ENCODE measurements at places on chromosomes 3 and 15.

- no peak for DNase-seq
Observed at GRCh38 chr3:134597390-134597970, 53.3 kb downstream of the KY start.

- no peak for DNase-seq
Observed at GRCh38 chr15:25172691-25173090, 217.9 kb downstream of the SNRPN start.

DNA sequence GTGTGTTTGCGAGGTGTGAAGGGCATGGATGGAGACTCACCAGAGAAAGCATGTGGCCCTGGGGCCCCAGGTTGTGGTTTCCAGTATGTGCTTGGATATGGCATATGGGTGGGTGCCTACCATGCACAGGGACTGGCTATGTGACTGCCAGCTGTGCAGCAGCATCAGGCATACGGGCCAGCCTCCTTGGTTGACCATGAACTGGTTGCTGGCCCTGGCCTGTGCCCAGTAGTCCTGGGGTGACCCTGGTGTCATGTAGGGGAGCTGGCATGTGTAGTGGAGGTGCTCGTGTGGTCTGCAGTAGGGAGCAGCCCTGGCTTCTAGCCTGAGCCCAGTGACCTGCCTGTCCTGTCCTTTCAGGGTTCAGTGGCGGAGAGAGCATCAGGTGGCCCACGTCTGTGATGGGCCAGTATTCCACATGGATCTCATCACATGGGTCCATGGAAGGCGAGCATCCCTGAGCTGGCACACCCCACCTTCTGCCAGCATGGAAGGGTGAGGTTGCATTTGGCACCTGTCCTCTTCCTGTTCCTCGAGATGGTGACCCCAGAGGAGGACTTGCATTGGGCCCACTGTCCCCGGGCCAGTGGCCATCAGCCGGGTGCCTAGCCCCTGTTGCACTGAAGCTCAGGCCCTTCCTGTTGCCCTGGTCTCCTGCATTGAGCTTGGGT lies 228.9 kb downstream of the SNRPN start:
- DNase-seq, result no peak

- no peak for DNase-seq
Observed at GRCh38 chr15:69395991-69396390, 18.2 kb upstream of the KIF23 start.

- DNase-seq, result no peak
Observed at GRCh38 chr3:124886168-124887056, 753 bp downstream of the ITGB5 start.

DNA sequence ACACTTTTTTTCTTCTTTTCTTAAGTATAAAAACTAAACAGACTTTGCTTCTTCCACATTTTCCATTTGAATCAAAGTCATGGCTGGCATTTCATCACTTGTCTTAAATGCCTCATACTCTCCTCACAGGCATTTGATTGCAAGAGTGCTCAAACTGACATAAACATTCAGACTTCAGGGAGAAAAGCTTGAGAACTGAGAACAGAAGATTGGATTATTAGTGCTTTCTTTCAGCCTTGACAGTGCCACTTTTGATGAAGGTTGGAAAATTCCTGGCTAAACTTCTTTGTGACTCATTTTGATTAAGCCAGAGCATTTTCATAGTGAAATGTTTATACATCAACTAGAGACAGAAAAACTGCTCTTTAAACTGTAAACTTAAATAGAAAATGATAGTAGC lies 544.4 kb downstream of the DIPK2A start:
- DNase-seq, result no peak

- no peak for DNase-seq
Observed at GRCh38 chr15:62482785-62483429, 317.8 kb upstream of the C2CD4B start.

DNA sequence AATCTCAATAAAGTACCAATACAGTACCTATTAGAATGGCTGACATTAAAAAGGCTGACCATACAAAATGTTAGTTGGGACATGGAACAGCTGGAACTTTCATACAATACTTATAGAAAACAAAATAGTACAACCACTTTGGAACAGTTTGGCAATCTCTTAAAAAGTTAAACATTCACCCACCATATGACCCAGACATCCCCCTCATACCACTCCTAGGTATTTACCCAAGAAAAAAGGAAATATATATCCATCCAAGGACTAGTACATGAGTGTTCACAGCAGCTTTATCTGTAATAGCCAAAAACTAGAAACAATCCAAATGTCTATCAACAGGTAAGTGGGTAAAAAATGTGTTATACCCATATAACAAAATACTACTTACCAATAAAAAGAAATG lies 25.2 kb upstream of the ARF4 start:
- DNase-seq, result no peak

GRCh38 chr15:80379693-80380092 lies 24.5 kb upstream of the ARNT2 start:
- DNase-seq, result no peak

- no peak for DNase-seq
Observed at GRCh38 chr3:143265501-143266070, 146.0 kb downstream of the CHST2 start.

GRCh38 chr3:194294895-194295214 lies 56.3 kb downstream of the CPN2 start:
- no peak for DNase-seq

DNA sequence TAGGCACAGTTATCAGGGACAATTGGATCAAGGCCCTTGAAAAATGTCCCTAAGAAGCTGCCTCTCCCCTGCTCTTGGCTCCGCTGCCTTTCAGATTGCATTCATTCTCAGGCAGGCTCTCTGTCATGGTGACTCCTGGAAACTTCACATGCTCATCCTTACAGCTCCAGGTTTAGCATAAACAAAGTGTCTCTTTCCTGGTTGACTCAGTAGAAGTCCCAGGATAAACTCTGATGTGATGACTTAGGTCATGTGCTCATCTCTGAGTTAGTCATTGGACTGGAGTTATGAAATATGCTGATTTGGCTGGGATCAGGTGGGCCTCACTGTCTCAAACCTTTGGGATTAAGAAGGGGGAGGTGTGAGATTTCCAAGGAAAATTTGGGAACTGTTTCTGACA lies 243.8 kb downstream of the ZNF621 start:
- no peak for DNase-seq

DNA sequence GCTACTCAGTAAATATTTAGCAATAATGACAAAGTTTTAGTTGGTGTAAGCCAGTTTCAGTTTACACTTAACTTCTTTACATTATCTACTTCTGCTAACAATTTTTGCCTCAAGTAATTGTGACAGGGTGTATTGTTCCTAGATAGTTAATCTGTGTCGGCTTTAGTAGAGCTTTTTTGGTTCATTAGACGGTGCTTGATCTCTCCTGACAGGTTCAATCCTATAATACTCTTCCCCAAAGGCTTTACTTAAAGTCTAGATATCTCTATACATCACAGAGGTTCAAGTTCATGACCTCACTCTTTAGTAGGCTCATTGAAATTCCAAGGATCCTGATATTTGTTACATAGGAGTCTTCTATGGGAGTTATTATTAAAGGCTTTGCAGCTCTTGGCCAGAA lies 365.6 kb upstream of the DPPA4 start:
- DNase-seq, result no peak

GRCh38 chr3:45907769-45908705 lies 21.7 kb downstream of the CCR9 start:
- DNase-seq, result peak; percentile 49

DNA sequence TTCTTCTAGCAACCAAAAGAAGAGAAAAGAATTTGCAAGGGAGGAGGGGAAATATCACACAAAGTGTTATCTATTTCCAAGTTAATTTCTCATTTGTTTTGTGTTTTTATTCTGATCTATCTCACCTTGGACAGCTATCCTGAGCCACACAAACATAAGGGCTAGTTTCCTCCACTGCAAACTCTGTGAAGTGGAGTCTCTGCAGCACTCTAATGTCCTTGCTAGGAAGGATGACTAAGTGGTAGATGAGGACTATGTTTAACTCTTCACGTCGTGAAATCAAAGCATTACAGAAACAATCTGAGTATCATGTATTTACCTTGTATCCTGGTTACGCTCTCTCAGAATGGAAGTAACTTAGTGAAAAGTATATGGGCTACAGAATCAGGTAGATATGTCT lies 33.9 kb upstream of the CHRM5 start:
- DNase-seq, result no peak

GRCh38 chr3:138877226-138877625 lies 42.5 kb upstream of the PIK3CB start:
- no peak for DNase-seq

- no peak for DNase-seq
Observed at GRCh38 chr3:173411375-173411973, 13.9 kb downstream of the NLGN1 start.

DNA sequence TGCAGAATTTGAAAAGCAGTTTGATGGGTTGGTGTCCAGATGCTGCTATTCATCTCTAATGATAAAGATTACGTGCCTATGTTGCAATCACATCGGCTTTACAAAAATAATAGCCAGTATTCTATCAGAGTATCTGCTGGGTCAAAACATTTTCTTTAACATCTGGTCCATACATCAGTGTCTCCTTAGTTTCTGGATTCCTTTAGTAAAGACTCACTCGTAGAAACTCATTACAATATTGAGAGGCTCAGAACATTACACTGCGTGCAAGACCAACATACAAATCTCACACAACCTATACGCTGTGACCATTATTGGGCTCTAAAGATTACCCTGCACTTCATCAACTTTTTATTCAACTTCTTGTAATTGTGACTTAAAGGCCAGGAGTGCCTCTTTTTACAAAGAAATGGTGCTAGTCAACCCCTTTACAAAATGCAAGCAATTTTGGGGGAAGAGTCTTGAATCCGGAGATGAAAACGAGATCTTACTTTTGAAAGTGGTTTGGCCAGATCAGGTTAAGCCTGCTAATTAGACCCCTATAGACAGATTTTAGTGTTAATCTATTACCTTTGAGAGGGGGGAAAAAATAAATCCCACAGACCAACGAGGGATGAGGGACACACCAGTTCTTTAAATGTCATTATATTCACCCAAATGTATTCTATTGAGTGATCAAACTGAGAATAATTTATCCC lies 2.9 kb downstream of the TRA2B start:
- DNase-seq, result no peak

- no peak for DNase-seq
Observed at GRCh38 chr15:41891226-41891625, 2.6 kb downstream of the SPTBN5 start.

- DNase-seq, result no peak
Observed at GRCh38 chr3:98617841-98618240, 24.4 kb upstream of the CPOX start.

- DNase-seq, result no peak
Observed at GRCh38 chr15:31065824-31066223, 35.7 kb downstream of the TRPM1 start.

GRCh38 chr15:51774916-51775315 lies 23.5 kb downstream of the TMOD2 start:
- no peak for DNase-seq

DNA sequence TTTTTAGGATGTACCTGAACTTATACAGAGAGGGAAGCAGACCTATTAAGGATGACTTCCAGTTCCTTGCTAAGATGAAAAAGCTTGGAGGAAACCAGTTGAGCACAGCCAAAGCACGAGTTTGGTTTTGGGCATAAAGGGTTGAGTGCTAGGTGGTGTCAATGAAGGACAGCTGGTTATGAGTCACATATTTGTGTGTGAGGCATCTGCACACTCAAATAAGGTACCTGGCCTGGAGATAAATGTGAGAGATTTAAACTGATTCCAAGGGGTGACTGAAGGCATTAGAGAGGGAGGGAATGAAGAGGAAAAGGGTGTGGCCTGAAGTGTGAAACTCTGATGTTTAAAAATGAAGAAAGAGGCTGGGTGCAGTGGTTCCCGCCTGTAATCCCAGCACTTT lies 486.7 kb downstream of the DIPK2A start:
- no peak for DNase-seq

GRCh38 chr3:142904639-142905436 lies 16.0 kb upstream of the PCOLCE2 start:
- no peak for DNase-seq

GRCh38 chr3:161568671-161569070 lies 72.1 kb downstream of the OTOL1 start:
- DNase-seq, result no peak

DNA sequence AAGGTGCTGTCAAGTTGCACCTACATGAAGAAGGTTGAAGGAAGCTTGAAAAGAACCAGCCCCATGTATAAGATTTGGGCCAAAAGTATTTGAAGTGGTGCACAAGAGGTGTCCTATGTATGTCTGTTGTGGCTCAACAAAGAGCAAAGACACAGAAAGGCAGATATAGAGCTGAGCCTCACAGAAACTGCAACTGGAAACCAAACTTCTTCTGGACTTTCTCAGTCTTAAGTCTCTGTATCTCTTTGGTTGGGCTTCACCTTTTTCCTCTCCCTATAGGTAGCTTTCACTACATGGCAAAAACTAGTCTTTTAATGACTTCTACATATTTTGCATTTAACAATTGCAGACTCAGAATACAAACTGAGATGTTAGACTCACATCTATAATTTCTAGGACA lies 8.8 kb upstream of the CMC1 start:
- DNase-seq, result no peak

DNA sequence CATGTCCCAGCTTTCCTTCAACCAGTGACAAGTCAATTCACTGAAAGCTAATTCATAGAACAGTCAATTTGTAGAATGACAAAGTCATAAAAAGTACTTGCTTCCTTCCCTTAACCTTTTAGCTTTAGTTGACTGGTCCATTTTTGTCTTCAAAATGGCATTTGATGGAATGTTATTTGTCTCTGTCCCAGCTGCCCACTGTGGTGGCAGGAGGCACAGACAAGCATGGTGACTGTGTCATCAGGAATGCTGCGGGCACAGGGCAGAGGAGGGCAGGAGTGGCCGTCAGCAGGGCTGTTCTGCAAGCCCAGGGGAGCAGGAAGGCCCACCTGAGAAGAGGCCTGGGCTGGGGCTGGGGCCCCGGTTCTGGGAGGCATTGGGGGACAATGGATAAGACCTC lies 10.0 kb downstream of the IQSEC1 start:
- DNase-seq, result no peak

DNA sequence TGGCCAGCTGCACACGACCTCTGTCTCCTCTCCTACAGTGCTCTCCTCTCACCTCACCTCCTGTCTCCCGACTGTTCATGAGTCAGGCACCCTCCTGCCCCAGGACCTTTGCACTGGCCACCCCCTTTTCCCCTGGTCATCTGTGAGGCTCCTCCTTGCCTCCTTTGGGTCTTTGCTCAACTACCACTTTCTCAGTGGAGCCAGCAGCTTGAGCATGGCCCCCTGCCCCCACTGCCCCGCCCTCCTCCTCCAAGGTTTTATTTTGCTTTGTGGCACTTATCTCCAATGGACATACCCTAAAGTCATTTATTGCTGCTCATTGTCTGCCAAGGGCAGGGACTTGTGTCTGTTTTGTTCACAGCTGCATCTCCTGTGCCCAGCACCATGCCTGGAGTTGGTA lies 64.3 kb downstream of the MGLL start:
- DNase-seq, result no peak

- no peak for DNase-seq
Observed at GRCh38 chr3:156604642-156605144, 49.8 kb upstream of the SSR3 start.

DNA sequence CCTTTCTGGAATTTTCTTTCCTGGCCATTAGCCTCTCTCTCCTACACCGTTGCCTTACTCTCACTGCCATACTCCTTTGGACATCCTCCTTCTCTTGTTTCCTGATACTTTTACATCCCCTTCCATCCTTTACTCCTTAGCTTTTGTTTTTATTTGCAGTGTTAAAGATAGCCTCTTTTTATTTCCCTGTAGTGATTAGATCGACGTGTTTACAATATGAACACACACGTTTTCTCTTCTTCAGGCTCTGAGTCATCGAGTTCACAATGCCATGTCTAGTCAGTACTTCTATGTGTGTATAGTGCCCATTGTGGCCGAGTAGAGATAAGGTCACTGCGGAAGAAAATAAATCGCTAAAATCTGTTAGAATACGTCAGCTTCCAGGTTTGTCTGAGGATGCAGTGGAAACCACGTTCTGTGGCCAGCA lies 208.5 kb downstream of the LPP start:
- DNase-seq, result no peak

GRCh38 chr3:171038342-171038741 lies 11.8 kb upstream of the SLC2A2 start:
- DNase-seq, result no peak

Data from CD4-positive, alpha-beta T cell (primary cell).